Stomach (tissue), 19 donors: ENCODE measurements at places on chromosomes 2 and 18. TPM values are rescaled to one million over a fixed set of nuclear protein-coding genes. Genes with fewer than 3 reads are reported as not detected.

DNA sequence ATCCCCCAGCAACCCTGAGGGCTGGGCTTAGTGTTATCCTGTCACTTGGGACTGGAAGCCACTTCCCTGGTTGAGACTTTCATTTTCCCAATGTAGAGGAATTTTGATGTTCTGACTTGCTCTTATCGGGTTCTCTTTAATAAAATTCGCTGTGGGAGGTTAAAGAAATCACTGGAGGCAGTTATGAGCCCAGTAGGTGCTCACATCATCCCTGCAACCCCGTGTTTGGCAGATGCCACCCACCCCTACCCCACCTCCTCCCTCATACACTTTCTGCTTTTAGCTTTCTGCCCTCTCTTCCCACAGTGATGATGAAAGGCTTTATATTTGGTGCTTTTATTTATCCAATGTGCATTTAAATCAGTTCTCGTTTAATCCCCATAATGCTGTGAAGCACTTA is 106.6 kb downstream of the MAPK4 start:
- H3K27ac ChIP-seq = no peak overlapping the region
- DNase-seq = no peak
- no peaks in the 10 kb centered on the region for H3K36me3 ChIP-seq

DNA sequence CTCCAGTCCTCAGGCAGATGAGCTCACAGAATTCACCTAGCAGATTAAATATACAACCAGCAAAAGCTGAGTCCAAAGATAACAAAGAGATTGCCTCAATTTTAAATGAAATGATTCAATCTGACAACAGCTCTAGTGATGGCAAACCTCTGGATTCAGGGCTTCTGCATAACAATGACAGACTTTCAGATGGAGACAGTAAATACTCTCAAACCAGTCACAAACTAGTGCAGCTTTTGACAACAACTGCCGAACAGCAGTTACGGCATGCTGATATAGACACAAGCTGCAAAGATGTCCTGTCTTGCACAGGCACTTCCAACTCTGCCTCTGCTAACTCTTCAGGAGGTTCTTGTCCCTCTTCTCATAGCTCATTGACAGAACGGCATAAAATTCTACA is 86.0 kb downstream of the PTRHD1 start:
- H3K27ac ChIP-seq = no peak overlapping the region
- H3K36me3 ChIP-seq = peaks cover 11% of the 10 kb centered on the region
- DNase-seq = no peak
- H3K4me3 ChIP-seq = no peak overlapping the region

STK39 gene
- total RNA-seq = 47.8 TPM

DNA sequence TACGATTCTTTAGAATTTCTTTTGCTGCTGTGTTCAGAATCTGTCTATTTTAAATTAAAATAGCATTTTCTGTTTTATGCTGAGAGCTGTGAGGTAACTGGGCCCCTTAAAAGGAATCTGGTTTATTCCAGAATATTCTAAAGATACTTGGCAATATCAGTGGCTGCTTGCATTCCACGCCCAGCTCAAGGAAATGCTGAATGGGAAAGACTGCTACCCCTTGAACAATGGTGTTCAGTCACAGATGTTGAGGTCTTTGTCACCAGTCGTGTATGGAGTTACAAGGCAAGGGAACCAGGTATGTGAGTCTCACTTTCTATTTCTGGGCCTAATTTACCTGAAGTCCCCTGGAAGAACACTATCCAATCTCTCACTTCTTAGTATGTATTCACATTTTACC is 377.9 kb upstream of the CDH7 start:
- H3K36me3 ChIP-seq = no peaks in the 10 kb centered on the region
- H3K27ac ChIP-seq = no peak overlapping the region
- no peaks in the 10 kb centered on the region for H3K4me1 ChIP-seq
- DNase-seq = no peak
- no peak overlapping the region for H3K4me3 ChIP-seq

- H3K36me3 ChIP-seq = no peaks in the 10 kb centered on the region
- H3K4me3 ChIP-seq = no peak overlapping the region
- no peak overlapping the region for H3K27ac ChIP-seq
- DNase-seq = no peak
- H3K4me1 ChIP-seq = no peaks in the 10 kb centered on the region
Measured at GRCh38 chr2:219844401-219845091, 217.1 kb downstream of the SLC4A3 start.

CCT7 gene
- 243 TPM for total RNA-seq
